ENCODE measurements at places on chromosomes 2 and 18. TPM values are rescaled to one million over a fixed set of nuclear protein-coding genes. Genes with fewer than 3 reads are reported as not detected.
A peak's percentile ranks its signal among the peaks of the same experiment; 100 is the strongest.

PFN4 gene
- total RNA-seq = 1.9 TPM

DNA sequence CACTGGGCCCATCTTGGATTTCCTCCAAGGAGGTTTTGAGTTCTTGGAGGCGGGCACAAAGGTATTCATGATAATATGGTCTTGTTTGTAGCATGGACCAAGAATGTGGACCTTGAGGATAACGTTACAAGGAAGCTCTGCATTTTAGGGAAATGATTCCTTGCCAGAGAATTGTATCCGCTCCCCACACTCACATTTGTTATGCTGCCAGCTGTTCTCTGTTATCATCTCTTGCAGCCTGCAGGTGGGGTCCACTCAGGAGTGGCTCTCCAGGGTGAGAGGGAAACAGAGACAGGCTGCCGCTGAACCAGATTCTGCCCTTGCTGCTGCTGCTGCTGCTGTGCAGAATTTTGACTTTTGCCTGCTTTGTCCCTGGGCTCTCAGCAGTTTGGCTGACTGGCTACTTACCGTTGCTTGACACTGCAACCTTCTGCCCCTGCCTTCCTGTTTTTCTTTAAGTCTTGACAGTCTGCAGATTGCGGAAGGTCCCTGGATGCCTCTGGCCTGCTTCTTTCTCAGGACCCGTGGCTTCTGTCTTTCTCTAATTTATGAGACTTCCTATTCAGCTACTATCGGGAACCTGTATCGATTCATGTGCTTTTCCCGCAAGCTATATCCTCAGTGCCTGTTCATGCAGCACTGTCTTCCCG is 122.3 kb upstream of the DOCK10 start:
- DNase-seq = no peak

DNA sequence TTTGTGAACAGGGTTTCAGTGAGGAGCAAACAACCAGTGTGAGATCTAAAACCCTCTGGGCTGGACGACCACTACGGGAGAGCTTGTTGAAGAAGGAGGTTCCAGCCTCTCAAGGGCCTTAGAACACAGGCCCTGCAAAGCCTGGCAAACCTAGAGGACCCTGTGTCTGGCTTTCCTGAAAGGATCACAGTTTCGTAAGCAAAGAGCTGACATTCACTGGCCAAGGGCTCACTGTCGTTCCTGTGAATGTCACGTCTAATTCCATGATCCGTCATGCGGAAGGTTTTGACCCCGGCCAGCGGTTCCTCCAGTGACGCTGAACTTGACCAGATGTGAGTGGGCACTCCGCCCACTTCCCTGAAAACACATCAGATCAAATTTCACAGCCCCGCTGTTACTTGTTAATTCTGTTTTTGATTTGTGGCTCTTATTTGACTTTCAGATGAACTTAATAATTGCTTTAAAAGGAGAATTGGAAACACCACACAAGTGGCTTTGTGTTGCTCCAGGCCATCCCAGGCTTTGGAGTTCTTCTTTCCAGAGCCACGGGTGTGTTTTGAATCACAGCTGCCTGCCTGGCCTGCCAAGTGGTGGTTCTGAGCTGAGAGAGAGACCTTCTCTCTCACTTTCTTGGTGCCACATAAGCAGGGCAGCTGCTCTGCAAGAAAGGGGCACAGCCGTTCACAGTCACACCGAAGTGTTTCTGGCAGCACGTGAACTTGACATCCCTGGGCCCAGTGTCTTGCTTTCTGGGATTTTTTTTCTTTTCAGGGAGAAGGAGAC is 308.4 kb downstream of the NDUFA10 start:
- DNase-seq = peak; percentile 51

MOGAT1 gene
- not detected for total RNA-seq

FBXO48 gene
- total RNA-seq = 0.81 TPM

GRCh38 chr18:37322492-37323035 is 243.0 kb downstream of the CELF4 start:
- no peak for DNase-seq

DNA sequence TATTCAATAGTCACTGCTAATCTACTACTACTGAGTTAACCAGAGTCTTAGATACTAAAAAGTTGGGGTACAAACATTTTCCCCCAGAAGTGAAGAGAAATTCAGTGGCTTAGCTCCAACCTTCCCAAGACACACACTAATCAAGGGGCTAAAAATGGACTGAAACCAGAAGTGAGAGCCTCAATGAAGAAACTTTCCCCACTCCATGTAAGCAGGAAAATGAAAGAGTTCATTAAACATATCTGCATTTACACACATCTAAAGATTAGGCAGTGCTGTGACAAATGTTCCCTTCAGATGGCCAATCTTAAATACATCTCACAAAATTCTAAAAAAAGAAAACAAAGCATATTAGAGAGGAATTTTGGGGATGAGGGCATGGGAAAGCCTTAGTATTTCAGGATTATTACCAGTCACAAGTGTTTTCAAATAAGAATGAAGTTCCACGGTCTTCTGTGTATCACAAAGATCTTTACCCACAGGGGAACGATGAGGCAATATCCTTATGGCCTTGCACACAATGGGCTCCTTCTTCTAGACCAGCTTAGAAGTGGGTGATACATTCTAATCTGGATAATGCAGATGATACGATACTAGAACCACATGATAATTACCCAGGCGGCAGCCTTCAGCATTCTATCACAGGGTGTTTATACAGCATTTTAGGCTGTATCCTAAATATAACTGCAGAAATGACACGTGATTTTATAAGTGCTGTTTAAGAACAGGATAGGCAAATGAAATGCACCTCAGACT is 17.1 kb downstream of the ANKRD44 start:
- DNase-seq = no peak

Data from osteocyte (in vitro differentiated cells).